ENCODE measurements at places on chromosomes 5 and 9.
A peak's percentile ranks its signal among the peaks of the same experiment; 100 is the strongest.

DNA sequence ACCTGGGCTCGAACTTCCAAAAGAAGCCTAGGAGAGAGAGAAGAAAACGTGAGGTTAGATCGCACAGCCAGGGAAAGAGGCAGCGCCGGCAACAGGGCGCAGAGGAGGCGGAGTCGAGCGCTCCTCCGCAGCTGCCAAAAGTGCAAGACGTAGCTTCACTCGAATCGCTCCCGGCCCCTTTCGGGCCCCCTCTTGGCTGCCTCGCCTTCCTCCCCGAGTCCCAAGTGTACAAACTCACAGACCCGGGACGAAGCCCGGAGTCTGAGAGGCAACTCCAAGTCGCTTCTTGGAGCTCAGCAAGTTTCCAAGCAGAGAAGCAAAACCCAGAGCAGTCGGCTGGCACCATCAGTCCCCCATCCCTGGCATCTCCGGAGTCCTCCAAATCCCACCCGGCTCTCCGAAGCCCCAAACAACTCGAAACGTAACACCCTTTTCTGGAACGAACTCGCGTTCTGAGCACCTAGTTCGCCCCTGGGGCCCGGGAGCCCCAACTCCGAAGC, 1.2 kb downstream of the MIER3 start:
- DNase-seq: no peak

DNA sequence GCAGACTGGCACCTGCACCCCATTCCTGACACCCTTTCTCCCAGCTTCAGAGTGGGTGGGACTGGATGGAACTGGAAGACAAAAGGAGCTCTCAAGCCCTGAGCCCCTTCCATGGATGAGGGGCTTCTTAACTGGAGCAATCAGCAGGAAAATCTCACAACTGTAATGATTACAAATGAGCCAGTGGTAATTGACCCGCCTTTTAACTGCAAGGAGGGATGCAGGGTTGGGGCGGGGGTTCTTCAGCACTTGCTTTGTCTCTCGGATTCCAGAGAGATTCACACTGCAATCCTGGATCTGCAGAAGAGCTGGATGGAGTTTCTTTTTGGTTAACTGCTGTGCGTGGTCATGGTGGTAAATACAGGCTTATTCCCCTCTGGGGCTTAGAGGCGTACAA, 160.1 kb upstream of the SHB start:
- DNase-seq: no peak

DNA sequence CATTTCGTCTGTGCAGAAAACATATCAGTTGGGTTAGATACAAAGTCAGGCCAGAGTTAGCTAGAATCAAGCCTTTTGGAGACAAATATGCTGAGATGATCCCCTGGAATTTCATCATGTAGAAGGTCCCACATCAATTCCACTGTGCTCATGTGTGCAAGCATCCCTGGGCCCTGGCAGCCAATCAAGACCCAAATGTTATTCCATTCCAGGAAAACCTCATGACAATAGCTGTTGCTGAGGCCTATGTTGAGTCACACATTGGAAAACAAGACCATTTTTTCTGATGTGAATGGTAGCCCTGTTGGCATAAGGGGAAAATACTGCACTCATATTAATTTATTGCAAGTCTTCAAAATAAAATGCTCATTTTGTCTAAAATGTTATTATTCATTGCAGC, 11.5 kb downstream of the SPOCK1 start:
- DNase-seq: no peak

DNA sequence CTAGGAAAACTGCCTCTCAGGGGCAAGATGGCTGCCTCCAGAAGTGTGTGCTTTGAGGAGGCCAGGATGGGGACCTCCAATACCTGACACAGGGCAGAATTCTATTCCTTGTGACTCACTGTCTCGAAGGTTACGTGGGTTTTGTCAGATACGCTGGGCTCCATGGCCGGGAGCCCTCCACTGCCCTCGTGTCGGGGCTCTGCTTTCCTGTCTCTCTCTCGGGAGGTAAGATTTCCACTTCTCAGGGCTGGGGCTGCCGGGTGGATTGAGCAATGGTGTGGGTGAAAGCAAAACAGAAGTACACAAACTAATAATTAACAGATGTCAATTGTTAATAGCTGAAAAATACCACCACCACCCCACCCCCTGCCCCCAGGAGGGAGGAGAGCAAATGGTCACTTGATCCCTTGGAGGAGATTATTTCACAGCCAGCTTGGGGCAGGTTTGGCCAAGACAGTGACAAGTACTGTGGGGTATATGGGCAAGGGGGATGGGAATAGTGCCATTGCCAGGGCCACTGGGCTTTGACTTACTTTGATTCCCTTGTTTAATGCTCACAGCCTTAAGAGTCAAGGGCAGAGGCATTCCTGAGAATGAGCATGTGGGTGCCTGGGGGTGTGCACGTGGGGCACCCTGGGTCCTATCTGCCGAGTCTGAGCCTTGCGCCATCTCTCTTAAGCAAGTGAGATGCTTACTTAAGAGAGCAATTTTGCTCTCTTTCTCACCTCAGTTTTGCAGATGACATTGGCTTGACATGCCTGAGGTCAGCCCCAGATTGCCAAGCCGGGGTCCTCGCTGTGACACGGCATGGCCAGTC, 28.8 kb upstream of the DAB2IP start:
- DNase-seq: no peak

- no peak for DNase-seq
Observed at GRCh38 chr5:124317451-124317850, 429.0 kb downstream of the ZNF608 start.

DNA sequence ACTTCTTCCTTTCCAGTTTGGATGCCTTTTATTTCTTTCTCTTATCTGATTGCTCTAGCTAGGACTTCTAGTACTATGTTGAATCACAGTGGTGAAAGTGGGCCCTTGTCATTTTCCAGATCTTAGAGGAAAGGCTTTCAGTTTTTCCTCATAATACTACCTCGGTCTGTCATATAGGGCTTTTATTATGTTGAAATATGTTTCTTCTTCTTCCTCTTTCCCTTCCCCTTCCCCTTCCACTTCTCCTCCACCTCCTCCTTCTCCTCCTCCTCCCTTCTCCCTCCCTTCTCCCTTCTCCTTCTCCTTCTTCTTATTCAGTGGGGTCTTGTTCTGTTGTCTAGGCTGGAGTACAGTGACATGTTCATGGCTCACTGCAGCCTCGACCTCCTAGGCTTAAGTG, 9.2 kb upstream of the TERT start:
- no peak for DNase-seq

DNA sequence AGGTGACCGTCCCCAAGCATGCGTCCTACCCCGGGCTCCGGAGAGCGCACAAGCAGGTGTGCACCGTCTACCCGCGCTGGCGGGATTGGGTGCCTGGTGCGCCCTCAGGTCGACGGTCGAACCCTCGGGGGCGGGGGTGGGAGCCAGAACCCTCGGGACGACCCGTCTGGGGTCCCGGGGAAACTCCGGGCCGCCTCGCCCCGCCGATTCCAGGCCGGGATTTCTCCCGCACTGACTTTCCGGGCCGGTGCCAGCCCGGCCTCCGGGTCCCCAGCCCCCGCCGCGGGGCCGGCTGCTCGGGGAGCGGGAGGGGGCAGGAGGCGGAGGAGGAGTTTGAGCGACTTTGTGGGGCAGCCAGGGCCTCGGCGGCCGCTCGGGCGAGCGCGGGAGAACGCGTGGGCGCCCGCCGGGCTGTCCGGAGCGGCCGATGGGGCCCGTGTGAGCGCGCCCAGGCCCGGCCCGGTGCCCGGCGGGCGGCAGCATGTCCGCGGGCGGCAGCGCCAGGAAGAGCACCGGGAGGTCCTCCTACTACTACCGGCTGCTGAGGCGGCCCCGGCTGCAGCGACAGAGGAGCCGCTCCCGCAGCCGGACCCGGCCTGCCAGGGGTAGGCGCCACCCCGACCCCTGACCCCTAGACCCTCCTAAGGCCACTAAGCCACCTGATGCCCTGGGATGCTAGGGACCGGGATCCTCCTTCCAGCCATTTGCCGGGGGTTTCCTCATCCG, at the start of gene DAB2IP:
Gene DAB2IP (plus strand): TSS at position 340 of the 726 bp plus-strand sequence. CDS start 142 bp downstream, at position 482.
- DNase-seq: peak; percentile 5

GRCh38 chr9:14321517-14322130, 7.7 kb upstream of the NFIB start:
- no peak for DNase-seq

DNA sequence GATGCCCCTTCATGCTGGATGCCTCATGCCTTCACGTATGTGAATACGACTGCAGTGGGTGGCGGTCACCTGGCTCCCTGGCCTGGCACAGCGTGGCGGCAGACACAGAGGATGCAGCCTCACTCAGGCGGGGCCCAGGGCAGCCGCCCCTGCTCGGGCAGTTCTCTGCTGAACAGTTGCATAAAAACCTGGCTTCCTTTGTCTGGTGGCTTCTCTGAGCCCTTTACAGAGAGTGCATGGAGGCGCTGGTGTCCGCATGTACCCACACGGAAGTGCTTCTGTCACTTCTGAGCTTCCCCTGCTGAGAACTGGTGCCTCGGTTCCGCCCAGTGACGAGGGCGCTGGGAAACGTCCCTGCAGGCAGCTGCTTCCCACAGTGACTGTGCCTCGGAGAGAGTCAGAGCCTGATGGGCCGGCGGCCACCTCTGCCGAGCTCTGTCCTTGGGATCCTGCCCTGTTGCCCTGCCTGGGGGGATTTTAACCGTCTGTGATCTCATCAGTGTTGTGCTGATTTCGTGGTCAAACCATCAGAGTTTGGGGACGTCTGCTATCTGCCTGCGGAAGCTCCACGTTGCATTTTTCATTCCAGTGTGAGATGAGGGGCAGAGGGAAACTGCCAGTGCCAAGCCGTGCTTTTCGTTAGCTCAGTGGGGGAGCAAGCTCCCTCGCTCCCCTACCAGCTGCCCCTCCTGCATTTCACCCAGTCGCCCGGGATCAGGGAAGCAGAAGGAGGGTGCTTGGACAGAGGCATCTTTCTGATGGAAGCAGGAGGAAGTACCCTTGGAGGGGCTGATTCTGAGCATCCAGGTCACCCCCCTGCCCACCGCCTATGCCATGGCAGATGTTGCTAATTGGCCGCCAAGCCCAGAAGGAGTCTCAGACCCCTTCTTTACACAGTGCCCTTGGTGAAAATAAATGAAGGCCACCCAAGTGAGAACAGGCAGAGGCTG, 153.0 kb upstream of the COL5A1 start:
- no peak for DNase-seq

DNA sequence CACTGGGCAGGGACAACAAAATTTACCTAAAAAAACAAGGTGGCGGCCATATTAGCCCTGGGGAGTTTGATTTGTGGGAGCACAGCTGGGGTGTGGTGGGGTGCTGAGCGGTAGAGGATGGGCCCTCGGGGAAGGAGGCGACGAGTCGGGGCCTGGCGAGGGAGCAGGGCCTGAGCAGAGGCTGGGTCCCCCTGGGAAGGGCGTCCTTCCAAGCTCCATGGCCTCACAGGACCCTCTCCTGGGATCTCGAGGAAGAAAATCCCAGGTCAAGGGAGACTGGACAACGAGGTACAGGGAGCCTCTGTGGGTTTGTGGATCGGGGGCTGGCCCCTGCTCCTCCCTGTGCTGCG, 165.5 kb downstream of the CACNA1B start:
- no peak for DNase-seq

DNA sequence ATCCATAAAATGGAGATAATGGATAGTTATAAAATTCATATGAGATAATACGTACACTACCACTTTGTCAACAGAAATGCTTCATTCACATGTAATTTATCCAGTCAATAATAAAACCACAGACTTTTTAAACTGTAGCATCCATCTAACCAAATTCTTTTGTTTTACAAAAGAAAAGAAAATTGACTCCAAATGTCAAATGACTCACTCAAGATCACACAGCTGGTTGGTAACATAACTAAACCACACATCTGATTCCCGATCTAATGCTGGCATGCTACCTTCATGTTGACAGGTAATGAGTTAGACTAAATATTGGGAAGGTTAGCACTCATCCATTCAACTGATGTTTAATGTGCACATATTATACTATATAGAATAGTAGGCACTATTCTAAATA, 4.9 kb downstream of the FRMD3 start:
- DNase-seq: no peak

DNA sequence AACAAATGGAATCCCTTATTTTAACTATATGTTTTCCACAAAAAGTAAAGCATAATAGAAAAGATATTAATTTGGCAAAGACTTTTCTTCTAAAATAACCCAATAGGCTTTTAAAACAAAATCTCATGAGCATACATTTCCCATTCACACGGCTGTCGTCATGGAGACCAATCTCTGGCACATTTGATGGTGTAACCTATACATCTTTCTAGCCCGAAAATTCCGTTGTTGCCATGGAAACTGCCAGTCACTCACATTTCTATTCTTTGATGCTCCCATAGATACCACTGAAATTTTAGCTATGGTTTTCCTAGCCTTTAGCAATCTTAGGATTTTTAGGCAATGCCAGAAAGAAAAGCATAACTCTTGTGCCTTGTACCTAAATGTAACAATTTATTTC, 262.9 kb upstream of the TRPM3 start:
- DNase-seq: no peak

GRCh38 chr9:125985998-125986655, 239.0 kb downstream of the PBX3 start:
- DNase-seq: no peak

- DNase-seq: no peak
Observed at GRCh38 chr5:138177941-138178515, 402 bp downstream of the BRD8 start.

DNA sequence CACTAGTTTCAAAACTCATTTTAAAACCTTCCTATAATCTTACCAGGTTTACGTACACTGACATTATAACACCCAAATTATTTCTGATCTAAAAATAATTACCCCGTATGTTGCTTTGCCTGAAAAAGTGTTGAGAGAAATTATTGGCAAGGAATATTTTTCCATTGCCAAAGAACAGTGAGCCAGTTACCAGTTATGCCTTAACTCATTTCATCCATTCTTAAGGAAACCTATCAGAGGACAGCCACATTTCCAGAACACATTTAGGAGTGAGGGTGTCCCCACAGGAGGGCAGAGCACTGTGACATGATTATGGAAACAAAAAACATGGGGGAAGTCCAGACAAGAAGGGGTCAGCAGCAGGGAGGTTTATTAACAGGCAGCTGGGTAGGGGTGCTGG, 52.2 kb downstream of the GABBR2 start:
- DNase-seq: no peak

- DNase-seq: no peak
Observed at GRCh38 chr5:136020383-136021015, 8.3 kb upstream of the TGFBI start.

DNA sequence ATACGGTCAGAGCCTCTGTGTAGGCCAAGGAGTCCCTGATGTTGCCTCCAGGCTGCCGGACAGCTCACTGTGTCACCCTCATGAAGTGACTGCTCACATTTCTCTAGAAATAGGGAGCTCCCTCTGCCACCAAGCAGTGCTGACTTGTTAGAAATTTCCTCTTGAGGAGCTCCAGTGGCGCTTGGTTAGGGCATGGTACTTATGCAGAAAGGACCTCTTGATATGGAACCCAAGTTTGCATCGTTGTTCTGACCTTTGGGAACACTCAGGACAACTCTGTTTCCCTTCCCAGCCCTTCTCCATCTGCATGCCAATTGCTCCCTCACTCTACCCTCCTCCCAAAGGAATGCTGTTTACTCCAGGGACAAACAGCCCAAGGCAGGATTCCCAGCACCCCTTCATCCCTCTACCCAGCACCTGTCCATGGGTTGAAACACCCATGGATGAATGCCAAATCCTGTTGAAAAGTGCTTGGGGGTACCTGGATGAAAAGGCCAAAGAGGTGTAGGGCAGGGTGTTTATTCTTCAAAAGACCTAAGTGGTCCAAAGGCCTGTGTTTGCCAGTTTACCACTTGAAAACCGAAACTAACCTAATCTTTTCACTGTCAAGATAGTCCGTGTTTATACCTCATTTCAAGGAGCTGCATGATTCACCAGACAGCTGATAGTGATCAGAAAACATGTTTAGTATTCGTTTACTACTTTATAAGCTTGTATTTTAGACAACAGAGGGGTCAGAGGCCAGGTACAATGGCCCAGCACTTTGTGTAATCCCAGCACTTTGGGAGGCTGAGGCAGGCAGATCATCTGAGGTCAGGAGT, 51.1 kb downstream of the KLF4 start:
- no peak for DNase-seq

All from NCI-H1694 (cell line).